ENCODE measurements at places on chromosomes 3 and 15. TPM values are rescaled to one million over a fixed set of nuclear protein-coding genes. Genes with fewer than 3 reads are reported as not detected.

DNA sequence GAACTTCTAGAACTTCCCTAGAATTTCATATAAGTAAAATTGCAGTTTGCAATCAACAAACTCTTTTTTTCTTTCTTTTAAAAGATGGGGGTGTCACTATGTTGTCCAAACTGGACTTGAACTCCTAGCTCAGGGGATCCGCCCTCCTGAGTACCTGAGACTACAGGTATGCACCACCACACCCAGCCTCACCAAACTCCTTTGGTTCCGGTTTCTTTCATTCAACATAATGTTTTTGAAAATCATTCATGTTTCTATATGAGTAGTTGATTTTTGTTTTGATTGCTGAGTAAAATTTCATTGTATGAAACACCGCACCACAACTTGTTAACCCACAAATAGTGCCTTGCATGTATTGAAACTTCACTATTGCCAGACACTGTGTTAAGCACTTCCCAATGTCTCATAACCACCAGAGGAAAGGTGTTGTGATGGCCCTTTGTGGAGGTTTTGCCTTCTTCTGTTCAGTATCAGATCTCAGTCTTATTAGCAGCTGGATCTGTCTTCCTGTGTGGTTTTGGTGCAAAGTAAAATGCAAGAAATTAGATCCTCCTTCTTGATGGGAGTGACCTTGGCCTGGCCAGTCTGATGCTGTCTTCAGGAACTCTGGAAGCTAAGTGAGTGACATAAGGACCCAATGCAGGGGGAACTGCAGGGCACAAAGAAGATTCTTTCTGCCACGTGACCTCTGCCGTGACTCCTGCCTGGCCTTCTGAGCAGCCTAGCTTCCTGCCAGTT lies 78.8 kb upstream of the UBE2E1 start:
- no peak for DNase-seq

GRCh38 chr3:56915966-56916586 lies 114.3 kb upstream of the ARHGEF3 start:
- DNase-seq = no peak

DNA sequence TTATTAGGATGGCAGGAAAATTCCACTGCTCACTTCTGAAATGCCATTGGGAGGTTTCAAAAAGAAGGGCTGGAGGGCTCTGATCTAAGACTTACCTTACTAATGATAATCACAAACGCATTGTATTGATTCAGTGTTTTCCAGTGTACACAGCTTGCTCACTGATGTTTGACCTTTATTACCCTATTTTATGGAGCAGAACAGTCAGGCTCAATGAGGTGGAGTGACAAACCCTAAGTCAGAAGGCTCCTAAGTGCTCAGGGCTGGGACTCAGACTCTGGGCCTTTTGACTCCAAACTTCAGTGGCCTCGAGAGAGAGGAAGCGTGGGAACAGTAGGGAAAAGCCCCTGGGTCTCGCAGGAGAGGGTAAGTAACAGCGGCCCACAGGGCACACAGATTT lies 20.3 kb upstream of the RAD18 start:
- DNase-seq = no peak

Gene ISY1
- 21.6 TPM for total RNA-seq

DNA sequence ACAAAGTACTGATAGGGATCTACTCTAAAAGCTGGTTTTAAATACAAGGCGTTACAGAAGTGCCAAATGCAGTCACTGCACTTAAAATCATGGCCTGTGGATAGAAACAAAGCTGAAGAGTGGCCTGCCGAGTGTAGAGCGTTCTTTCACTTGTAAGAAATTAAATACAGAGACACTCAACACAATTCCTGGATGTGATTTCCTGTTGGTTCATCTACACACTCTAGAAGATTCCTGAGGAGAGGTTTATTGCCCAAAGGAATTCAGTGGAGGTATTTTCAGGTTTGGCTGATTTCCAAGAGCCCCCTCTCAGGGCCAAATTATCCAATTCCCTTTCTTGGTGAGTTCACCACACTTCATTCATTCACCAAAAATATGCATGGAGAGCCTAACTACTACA lies 200.3 kb upstream of the IL12A start:
- DNase-seq = no peak
